ENCODE measurements at places on chromosomes 16 and 17. TPM values are rescaled to one million over a fixed set of nuclear protein-coding genes. Genes with fewer than 3 reads are reported as not detected.
A peak's percentile ranks its signal among the peaks of the same experiment; 100 is the strongest.

DNA sequence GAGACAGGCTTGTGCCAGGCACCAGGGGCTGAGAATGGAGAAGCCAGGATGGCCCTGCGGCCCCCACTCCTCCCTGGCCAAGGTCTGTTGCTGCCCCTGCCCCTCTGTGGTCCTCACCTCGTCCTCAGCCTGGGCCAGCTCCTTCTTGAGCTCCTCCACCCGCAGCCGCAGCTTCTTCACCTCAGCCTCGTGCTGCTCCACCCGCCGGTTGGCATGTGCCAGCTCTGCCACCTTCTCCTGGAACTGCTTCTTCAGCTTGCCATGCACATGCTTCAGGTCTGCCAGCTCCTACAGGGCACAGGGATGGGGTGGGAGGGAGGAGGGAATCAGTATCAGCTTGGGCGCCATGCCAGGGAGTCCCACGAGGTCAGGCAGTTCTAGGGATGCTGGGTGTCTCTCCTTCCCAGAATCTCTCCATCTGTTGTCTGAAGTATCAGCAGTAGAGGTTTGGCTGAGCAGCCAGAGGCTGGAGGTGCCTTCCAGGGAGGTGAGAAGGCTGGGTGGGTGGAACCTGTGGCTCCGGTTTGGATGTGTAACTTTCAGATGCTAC is 20.1 kb downstream of the CCDC102A start:
- no peak for DNase-seq

The RAP1GAP2 gene
- total RNA-seq, result 0.31 TPM

DNA sequence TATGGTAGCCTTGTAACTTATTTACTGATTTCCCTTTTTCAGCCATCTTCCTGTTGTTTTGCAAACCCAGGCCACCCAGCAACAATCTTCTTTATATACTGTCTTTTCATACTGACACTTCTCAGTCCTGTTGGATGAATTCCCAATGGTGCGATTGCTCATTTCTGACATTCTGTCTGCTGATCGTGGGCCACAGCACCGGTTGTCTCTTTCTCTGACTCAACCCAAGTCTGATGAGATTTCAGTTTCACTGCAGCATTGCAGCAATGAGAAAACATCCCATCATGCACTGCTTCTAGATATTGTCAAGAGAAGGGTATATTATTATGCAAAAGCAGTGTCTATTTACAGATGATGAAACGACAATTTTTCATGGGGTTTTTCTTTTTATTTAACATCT is 349.2 kb upstream of the HSBP1 start:
- DNase-seq, result no peak

DNA sequence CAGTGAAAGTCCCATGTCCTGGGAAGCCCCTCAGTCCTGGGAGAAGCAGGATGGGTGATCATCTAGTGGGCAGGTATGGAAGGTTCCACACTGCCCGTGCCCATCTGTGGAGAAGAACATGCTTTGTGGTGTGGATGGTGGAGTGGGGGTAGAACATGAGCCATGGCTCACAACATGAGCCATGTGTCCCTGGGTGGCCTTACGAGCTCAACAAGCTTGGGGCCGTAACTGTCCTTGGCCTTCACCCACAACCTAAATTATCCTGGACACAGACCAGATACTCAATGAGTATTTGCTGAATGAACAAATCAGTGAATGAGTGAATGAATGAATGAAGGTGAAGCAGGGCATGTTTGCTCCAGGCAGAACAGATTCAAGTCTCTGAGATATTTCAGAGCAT is 13.5 kb downstream of the SOX8 start:
- peak; percentile 27 for DNase-seq

DNA sequence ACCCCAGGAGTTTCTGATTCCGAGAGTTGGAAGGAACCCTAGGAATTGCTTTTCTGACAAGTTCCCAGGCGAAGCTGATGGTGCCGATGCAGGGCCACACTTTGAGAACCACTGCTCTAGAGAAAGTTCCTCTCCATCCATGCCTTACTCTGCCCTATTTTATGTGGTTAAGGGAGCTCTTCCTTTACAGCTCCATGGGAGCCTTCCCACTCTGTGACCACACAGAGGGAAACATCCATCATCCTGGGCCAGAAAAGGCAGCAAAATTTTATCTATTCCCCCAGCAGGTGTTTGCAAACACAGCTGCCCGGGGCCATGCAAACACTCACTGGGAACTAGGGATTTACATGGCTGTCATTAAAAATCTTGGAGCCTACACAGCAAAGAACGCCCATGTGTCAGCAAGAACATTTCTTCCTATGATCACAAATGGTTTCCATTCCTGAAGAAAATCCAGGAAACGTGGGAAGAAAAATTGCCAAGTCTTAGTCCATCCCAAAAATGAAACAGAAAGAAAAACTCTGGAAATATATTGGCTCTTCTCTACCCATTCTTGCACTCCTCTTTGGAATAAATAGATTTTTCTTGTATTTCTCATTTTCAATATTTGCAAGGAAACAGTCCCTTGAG is 252.7 kb downstream of the PMP22 start:
- no peak for DNase-seq

The KRTAP4-3 gene
- not detected for total RNA-seq

GRCh38 chr17:63349478-63350000 is 96.6 kb downstream of the CYB561 start:
- no peak for DNase-seq

The KRTAP4-4 gene
- not detected for total RNA-seq

- DNase-seq, result no peak
Measured at GRCh38 chr17:62001105-62001504, 64.0 kb downstream of the MED13 start.

DNA sequence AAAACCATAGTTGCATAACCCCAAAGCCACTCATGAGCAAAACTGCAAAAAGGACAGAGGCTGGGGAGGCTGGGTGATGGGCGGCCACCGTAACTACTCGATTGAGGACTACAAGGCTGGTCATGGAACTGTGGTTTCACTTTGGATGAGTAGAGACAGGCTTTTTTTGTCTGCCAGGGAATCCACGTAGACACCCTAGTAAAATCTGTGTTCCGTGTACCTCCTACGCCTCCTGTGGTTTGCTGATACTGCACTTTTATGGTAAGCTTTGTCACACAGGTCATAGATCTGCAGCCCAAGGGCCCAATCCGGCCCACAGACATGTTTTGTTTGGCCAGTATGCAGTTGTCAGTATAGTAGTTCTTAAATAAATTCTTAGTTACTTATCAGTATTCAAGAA is 2.2 kb upstream of the TLCD3B start:
- DNase-seq, result no peak

DNA sequence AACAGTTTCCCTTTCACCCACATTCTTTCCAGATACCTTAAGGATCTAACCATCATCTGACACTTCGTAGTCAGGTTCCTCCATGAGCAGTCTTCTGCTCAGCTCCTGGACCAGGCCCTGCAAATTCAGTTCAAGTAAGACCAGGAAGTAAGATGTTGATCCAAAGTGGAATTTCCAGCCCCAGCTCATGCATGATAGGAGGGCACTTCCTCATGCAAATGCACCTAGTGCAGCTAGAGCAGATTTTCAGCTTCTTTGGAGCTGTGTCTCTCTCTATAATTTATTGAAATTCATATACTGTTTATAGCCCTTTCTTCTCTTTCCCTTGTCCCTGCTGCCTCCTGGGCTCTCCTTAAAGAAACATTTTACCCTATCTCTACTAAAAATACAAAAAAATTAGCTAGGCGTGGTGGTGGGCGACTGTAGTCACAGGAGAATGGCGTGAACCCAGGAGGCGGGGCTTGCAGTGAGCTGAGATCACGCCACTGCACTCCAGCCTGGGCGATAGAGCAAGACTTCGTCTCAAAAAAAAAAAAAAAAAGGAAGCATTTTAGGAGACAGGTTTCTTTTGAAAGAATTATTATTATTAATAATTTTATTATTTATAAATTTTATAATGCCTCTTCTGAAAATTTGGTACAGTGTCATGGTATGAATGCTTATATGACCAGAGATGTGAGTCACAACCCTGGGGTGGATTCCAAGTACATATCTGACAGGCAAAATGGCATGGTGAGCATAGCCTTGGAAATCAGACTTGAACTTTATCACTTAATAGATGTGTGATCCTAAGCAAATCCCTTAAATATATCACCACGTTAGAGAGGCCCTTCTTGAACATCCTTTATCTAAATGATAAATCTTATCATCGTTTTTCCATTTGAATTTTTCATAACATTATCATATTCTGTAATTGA is 94.3 kb downstream of the SSH2 start:
- DNase-seq, result no peak

GRCh38 chr17:80110927-80111701 is 9.7 kb downstream of the GAA start:
- no peak for DNase-seq

The PDF gene
- 16.1 TPM for total RNA-seq

The FOXO3B gene
- total RNA-seq, result 7.2 TPM

- peak; percentile 11 for DNase-seq
Measured at GRCh38 chr17:4167786-4168185, 24.8 kb downstream of the CYB5D2 start.

- no peak for DNase-seq
Measured at GRCh38 chr16:12805066-12805465, 1.4 kb upstream of the CPPED1 start.

GRCh38 chr16:11134722-11135463 is 121.1 kb downstream of the SOCS1 start:
- no peak for DNase-seq

Data from activated CD8-positive, alpha-beta T cell treated with anti-CD3 and anti-CD28 coated beads for 36 hours (primary cell).